ENCODE measurements at places on chromosomes 7 and 10.

DNA sequence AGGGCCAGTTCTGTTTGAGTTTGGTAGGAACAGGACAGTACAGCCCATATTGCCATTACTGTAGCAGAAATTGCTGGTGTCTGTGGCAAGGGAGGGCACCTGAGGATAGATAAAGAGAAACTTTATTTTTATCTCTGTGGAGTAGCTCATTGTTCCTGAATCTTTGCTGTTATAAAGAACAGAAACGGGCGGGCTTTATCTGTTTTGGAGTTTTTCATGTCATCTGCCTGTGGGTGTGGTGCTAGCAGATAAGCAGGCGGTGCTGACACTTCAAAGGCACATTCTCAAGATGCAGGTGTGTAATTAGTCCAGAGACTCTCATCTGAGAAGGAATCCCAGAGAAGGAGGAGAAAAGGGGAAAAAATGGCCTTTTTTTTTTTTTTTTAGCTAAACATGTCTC lies 11.5 kb downstream of the ZNF273 start:
- DNase-seq, result no peak

GRCh38 chr10:131834152-131834810 lies 66.5 kb upstream of the PPP2R2D start:
- DNase-seq, result no peak

- no peak for DNase-seq
Measured at GRCh38 chr10:4279655-4280054, 494.6 kb upstream of the KLF6 start.

GRCh38 chr10:110433740-110434139 lies 64.0 kb upstream of the DUSP5 start:
- no peak for DNase-seq

DNA sequence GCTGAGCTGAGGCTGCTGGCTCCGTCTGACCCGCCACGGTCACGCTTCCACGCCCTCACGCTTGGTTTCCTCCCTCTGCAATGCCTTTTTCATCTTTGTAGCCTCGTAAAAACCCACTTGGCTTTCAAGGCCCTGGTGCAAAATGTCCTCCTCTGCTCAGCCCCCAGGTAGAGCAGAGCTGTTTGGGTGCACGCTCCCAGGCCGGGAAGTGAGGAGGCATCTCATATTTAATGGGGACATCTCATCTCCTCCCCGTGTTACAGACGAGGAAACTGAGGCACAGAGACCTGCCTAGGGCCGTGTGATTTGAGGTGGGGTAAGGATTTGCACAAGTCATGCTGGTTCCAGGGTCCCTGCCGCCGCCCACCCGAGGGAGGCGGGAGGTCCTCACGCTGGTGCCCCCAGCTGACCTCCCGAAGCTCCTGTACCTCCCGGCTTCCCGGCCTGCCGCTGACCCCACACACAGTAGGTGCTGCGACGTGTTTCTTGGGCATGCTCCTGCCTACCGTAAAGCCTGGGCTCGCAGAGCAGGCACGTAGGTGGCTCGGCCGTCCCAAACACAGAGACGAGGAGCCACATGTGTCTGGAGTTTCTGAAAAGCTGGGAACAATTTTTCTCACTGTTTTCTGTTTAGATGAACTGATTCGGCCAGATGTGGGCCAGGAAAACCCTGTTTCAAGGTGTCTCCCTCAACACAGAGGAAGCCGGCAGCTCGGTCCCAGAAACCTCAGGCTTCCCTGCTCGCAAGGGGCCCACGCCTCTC lies 11.5 kb downstream of the FOXL3 start:
- no peak for DNase-seq

GRCh38 chr10:120593693-120594092 lies 136.7 kb downstream of the PLPP4 start:
- no peak for DNase-seq

DNA sequence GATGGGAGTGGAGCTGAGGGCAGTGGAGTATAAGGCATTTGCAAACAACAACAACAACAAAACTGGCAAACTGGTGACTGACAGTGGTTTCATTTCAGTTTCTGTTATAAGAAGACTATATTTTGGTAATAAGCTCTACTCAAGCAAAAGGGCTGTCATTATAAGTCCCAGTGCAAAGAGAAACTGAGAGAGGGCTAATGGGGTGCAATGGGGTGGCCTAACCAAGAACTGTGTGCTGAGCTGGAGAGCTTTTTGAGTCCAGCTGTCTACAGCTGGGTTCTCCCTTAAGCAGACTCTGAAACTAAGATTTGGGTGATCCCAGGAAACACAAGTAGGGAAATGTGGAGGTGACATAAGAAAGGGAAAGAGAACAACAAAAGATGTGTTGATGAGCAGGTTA lies 439.3 kb downstream of the ADRA2A start:
- DNase-seq, result no peak

DNA sequence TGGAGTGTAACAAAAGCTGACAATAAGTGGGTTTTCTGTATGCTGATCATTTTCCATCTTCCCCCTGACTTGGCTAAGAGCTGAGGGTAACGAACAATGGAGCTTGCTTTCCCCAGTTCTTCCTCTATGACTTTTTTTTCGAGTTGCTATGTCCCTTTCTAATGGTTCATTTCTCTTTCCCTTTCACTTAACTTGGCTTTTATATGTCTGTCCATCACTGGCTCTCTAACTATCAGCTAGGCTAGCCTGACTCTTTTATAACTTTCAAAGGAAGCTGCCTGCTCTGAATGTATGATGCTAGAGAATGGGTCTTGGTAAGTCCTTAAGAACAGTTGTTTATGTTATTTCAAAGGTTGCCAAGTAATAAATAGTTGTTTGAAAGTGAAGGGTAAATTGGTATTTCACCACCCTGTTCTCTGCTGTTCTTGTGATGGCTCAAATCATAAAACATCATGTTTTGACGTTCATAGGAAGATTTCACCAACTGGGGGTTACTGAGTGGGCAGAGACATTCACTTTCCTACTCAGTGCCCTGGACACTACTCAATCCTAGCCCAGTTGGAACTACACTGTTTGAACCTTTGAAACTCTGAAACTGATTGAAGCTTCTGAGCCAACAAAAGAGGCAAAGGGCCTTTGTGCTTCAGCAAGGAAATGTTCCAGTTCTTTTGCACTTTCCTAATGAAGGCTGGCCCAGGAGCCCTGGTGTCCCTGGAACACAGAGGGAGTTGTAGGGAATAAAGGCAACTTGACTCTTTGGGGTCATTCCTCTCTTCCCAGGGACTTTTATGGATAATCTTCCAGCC lies 85.4 kb upstream of the PHYHIPL start:
- DNase-seq, result no peak

GRCh38 chr10:124285587-124286527 lies 132.9 kb downstream of the OAT start:
- no peak for DNase-seq

- DNase-seq, result no peak
Measured at GRCh38 chr10:72164617-72165016, 51.2 kb upstream of the ANAPC16 start.

- no peak for DNase-seq
Measured at GRCh38 chr10:30118590-30118989, 59.2 kb upstream of the JCAD start.

- no peak for DNase-seq
Measured at GRCh38 chr7:36887233-36887632, 162.9 kb upstream of the AOAH start.

DNA sequence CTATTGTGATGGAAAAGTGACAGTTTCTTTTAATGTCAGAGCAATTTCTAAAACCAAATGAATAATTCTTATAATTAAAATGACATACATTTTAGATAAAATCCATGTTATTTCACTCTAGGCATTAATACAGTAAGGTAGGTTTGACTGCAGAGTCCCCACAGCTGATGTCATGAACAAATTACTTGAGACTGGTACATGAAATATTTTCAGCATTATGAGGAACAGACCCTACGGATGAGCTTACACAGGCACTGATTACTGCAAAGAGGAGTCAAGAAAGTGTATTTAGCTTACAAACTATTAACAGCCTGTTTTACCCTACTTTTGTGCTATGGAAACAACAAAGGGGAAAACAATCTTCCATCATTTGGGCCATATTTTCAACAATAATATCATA lies 8.9 kb downstream of the COL1A2 start:
- no peak for DNase-seq

Data from HCT116 (cell line).